ENCODE measurements at places on chromosomes 2 and 18.

- DNase-seq: no peak
Measured at GRCh38 chr2:55009277-55010060, 40.8 kb downstream of the RTN4 start.

GRCh38 chr2:149080099-149080498, 41.6 kb downstream of the LYPD6B start:
- DNase-seq: no peak

DNA sequence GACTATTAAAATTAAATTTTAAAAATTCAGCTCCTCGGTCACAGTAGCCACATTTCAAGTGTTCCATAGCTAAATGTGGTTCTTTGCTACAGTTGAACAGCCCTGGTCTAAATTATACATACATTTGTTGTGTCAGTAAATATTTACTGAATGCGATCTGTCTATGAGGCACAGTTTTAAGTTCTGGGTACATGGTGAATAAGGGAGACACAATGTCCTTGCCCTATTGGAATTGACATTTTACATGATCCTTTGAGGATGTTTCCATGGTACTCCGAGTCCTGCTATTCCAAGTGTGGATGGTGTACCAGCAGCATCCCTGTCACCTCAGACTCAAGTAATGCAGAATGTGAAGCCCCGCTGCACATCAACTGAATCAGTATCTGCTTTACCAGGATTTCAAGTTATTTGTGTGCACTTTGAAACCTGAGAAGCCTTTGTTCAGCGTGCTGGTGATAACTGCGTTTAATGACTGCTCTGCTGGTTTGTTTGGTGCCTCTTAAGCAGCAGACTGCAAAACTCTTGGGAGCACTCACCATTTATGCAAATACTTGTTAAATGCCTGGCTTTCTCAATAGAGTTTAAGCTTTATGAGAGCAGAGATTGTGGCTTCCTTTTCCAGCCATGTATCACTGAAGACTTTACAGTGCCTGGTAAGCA, 1.5 kb downstream of the GALNT1 start:
- no peak for DNase-seq

DNA sequence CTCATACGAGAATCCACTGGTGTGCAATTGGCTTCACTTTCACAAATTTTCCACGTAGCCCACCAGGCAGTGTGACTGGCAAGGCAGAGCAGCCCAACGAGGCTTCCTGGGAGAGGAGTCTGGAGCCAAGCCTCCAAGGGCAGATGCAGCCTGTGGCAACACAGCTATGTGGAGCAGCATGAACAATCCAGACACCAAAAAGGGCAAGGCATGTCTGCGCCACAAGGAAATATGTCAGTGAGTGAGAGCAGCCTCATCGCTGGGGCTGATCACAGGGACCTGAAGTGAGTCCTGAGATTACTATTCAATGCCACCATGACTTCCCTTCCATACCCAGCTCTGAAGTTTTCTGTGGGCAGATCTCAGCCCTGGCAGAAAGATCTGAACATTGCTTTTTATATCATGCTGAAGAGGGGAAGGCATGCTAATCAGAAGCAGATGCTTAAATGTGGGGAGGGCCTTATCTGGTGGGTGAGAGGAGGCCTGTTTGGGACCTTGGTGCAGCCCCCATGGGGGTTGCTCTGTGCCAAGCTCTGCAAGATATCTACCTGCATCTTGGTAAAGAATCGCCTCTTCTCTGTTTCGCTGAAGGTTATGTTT, 40.0 kb upstream of the PUM2 start:
- no peak for DNase-seq

DNA sequence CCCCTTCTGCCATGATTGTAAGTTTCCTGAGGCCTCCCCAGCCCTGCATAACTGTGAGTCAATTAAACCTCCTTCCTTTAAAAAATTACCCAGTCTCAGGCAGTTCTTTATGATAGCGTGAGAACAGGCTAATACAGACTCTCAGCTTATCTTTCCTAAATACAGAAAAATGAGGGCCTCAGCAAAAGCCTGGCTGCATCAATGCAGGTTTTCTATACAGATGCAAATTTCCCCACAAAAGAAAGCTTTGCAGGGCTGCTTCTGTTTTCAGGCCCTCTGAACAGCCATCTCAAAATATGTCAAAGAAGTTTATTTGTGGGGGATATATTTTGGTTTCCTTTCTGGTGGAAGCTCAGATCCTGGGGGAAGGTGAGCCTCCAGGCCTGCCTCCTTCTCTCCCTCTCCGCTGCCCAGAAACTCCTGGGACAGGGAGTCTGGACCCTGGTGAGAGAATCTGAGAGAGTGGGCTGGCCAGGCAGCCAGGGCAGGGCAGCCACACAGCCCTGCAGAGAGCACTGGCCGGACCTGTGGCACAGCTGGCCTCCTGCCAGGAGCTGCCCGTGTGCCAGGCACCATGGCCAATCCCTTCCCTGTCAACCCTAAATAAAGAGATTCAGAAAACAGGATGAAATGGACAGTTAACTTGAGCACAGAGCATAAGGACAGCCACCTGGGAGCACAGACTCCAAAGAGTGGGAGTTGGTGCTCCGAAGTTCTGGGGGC, 21.6 kb upstream of the AGXT start:
- no peak for DNase-seq

DNA sequence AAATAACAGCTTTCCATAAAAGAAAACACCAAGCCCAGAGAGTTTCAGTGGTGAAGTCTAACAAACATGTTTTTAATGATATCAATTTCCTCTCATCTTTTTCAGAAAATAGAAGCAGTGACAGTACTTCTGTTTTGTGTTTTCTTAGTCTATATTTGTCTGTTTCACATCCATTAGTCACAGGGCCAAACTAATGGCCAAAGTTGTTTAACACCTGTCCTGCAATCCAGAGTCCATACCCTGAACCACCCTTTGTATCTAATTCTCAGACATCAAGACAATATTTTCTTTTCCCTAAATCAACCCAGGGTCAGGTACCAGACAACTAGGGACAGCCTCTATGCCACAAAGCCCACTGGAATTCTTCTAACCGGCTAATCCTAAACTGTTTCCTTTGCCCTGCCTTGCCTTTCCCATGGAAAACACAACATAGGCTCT, 25.9 kb downstream of the TMSB10 start:
- DNase-seq: no peak

- DNase-seq: no peak
Measured at GRCh38 chr2:172234716-172235691, 132.3 kb upstream of the DLX2 start.

DNA sequence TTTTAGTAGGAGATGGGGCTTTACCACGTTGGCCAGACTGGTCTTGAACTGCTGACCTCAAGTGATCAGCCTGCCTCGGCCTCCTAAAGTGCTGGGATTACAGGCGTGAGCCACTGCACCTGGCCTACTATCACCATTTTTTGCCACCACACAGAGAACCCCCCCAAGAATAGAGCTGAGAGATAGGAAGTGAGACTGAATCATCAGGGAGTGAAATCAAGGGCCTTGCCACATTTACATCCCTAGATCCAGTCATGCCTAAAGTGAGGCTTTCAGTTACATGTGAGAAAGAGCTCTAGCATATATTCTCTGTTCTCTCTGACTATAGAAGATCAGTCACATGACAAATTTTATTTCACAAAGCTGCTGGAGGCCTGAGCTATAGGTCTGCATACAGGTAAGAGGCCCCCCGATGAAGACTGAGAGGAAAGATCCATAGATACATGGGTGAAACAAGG, 28.0 kb upstream of the KCMF1 start:
- no peak for DNase-seq

- DNase-seq: no peak
Measured at GRCh38 chr18:48719974-48720654, 181.3 kb downstream of the CTIF start.

DNA sequence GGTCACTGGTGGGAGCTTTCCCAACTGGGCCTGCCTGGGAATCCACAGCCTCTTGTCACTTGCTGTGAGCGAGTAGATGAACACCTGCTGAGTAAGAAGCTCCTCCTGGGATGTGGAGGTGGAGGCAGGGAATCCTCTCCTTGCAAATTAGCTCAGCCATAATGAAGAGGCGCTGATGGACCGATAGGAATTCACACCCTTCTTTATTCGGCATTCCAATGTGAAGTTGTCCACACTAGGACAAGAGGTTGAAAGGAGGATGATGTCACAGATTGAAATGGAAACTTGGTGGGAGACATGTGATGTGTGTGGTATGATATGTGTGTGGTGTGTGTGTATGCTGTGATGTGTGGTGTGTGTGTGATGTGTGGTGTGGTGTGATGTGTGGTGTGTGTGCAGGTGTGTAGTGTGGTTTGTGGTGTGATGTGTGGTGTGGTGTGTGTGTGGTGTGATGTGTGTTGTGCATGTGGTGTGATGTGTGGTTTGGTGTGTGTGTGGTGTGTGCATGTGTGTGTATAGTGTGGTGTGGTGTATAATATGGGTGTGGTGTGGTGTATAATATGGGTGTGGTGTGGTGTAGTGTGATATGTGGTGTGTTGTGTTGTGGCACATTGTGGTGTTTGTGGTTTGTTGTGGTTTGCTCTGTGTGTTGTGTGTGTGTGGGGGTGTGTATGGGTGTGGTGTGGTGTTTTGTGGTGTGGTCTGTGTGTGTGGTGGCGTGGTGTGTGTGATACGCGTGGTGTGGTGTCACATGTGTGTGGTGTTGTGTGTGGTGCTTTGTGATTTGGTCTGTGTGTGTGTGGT, 216.4 kb downstream of the BCL2 start:
- DNase-seq: no peak

GRCh38 chr2:45494275-45494977, 116.6 kb downstream of the SRBD1 start:
- peak; percentile 39 for DNase-seq

DNA sequence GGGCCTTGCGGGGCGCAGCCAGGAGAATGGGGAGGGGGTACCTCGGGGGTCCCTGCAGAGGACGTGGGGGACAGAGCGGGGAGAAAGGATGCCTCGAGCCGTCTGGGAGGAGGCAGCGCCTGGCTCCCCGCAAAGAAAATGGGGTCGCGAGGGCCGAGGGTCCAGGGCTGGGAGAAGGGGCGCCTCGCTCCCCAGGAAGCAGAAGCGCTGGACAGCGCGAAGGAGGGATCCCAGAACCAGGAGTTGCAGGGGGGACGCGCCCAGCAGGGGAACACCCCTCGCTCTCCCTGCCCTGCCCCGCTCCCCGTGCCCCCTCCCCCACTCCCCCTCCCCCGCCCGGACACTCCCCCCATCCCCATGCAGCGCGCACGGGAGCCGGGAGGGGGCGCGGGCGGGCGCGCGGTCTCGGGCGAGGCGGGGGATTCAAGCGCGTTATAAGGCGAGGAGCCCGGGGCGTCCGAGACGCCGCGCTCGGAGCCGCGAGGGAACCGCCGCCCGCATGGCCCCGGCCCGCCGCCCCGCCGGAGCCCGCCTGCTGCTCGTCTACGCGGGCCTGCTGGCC, at the start of gene ERFE:
TSS of gene ERFE (plus strand) at position 462 of the 562 bp plus-strand sequence. CDS start at position 500, 38 bp downstream.
- DNase-seq: no peak

DNA sequence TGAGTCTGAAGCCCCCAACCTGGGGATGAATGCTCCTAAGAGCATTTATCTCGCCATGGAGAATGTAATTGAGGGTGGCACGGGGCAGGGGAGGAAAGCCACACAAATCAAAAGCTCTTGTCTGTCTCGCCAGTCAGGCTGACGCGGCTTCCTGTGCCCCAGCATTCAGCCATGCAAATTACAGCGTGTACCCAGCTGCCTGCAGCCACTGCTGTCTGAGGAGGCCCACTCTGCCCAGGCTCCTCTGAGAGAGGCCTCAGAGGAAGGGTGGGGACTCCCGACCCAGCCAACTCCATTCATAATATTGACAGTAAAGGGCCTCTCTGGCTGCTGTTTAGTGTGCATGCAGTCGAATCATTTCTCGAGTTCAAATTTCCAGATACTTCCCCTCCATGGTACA, 22.0 kb downstream of the SMAD7 start:
- DNase-seq: no peak

- no peak for DNase-seq
Measured at GRCh38 chr2:46747297-46747818, 168.2 kb downstream of the MCFD2 start.

DNA sequence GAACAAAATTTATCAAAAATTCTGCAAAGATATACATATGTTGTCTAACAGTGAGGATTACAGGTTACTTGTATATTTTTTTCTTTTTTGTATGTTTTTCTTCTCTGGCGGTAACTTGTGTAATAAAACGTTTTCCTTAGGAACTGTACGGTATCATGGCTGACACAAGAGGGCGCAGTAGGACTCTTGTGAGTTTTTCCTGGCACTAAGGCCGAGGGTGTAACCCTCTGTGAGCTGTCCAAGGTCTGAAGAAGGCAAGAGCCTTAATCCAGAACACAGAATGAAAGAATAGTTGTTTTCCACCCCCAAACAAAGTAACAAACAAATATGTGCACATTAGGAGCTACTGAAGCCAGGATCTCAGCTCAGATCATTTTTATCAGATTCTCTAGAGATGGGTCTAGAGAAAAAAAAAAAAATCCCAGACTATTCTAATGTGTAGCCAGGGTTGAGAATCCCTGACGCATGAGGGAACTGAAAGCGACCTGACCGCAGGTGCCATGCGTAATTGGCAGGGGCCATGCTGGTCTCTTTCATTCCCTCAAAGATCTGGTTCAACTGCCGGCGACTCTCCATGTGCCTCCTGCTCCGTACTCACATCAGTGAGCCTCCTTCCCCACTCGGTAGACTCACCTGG, 27.0 kb downstream of the TMEM200C start:
- DNase-seq: peak; percentile 59

DNA sequence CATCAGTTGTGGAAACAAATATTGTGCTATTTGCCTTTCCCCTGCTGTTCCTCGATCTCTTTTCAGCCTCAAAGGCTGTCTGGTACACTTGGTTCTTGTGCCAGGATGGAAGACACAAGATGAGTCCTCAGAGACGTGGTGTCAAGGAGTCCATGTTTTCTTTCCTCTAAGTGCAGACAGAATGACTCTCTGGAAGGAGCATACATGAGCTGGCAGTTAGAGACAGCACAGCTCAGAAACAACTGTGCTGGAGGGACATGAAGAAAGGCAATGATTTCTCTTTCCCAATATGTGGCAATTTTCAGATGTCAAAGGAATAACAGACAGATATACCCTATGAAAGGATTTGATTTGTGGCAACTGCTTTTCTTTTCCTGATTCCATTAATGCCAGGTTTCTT, 162.2 kb downstream of the AFF3 start:
- no peak for DNase-seq

- DNase-seq: no peak
Measured at GRCh38 chr2:42025151-42025582, 22.7 kb upstream of the PKDCC start.

- no peak for DNase-seq
Measured at GRCh38 chr2:241764275-241765241, 12.1 kb upstream of the GAL3ST2 start.

- no peak for DNase-seq
Measured at GRCh38 chr2:169546756-169547155, 26.9 kb downstream of the FASTKD1 start.

GRCh38 chr2:224331698-224332097, 70.2 kb downstream of the FAM124B start:
- DNase-seq: no peak

DNA sequence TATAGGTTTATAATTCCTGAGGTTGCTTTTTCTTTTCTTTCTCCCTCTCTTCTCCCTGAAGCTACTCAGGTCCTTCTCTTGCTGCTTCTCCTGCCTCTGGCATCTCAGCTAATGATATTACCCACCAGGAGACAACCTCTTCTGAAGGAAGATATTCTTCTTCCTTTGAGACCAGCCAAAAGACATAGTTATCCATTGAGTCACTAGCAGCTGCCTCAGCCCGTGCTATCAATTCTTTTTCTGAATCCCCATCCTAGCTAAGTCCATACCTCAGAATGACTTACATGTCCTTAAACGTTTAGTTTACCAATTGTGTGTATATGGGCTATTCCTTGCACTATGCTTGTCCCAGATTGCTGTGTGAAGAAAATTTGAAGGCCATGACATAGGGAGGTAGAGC, 25.0 kb upstream of the RNF103 start:
- no peak for DNase-seq
